Upper lobe of right lung (tissue), 1 donor: ENCODE measurements at places on chromosomes 12 and 14.

- no peak for DNase-seq
Observed at GRCh38 chr12:80059875-80060274, 39.5 kb upstream of the OTOGL start.

DNA sequence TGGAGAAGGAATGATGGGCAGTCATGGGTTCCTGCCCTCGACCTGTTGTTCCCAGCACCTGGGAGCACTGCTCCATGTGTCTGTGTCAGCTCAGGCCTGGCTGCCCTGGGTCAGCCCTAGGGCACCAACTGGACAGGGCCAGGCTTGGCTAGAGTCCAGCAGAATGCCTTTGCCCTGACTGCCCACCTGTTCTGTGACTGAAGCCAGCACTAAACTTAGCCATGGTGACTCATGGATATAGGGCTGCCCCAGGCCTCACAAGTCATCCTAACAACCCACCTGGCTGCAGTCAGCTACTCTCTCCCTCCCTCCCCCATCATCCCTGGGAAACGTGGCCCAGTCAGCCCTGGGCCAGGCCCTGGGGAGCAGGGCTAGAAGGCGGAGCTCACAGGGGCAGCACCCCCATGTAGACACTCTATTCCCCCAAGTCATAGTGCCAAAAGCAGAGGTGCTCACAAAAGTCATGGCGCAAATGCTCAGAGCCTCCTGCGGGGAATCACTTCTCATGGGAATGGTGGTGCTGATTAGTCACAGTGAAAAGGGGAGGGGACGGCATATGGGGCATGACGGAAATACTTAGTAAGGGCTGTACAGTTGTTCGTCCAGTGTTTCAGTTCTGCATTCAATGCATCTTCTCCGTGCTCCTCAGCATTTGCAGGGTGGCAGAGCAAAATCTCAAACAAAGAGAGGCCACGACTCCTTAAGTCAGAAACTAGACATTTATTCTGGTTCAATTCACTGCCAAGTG, 52.0 kb upstream of the NTF3 start:
- no peak for DNase-seq

DNA sequence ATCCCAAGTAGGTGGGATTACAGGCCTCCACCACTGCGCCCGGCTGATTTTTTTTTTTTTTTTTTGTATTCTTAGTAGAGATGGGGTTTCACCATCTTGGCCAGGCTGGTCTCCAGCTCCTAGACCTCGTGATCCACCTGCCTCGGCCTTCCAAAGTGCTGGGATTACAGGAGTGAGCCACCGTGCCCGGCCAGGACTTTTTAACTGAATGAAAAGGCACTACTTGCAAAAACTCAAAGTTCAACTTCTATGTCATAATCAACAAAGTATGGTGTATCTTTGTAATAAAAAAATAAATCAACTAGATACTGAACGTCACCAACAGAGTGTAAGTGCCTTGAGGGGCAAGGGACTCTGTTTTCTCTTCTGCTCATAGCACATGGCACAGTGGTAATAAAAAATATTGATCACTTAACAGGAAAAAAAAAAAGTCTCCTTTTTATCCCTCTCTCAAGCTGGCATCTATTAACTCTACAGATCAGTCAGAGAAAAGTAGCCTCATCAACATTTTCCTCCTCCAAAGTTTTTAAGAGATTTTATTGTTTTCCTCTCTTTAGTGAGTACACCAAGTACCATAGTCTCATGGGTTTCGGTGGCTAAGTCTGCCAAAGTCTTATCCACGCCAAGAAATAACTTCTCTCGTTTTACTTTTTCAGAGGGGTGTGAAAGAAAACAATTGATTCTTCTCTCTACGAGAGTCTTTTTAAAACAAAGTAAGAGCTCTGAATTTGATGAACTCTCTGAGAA, 10.6 kb upstream of the FOXN3 start:
- DNase-seq, result peak; percentile 2

DNA sequence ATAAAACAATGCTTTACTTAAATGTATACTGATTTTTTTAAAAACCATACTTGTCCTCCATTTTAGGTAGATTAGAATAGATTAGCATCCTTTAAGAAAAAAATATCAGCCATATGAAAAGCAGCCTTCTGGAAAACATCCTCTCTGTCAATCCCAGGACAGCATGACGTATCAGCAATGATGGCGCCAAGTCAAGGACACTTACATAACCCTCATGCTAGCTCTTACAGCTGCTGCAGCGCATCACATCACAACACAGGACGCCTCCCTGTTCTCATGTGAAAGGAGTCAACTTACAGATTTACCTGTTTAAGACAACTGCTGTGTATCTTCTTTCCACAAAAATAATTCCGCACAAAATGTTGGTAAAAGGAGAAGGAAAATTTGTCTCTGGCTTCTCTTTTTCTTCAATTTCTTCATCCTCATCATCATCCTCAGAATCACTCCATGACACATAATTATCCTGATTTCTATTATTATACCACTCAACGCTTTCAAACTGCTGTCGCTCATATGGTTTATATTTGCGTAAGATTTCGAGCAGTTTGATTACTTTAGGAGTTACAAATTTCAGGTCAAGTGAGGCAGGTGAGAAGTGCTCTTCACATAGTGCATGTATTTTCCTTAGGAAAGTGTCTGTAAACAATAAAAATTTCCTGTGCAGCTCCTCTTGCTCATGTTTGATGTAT, 33.3 kb downstream of the DICER1 start:
- no peak for DNase-seq

GRCh38 chr12:47361389-47362021, 281.7 kb upstream of the AMIGO2 start:
- no peak for DNase-seq

GRCh38 chr12:91507754-91508153, 325.1 kb upstream of the DCN start:
- no peak for DNase-seq

DNA sequence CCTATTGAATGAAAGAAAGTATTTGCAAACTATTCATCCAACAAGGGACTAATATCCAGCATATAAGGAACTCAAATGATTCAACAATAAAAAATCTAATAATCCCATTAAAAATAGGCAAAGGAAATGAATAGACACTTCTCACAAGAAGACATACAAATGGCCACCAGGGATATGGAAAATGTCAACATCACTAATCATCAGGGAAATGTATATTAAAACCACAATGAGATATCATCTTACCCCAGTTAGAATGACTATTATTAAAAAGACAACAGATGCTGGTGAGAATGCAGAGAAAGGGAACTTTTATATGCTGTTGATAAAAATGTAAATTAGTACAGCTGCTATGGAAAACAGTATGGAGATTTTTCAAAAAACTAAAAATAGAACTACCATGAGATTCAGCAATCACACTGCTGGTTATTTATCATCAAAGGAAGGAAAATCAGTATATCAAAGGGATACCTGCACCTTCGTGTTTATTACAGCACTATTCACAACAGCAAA, 89.3 kb downstream of the GARIN6 start:
- no peak for DNase-seq

DNA sequence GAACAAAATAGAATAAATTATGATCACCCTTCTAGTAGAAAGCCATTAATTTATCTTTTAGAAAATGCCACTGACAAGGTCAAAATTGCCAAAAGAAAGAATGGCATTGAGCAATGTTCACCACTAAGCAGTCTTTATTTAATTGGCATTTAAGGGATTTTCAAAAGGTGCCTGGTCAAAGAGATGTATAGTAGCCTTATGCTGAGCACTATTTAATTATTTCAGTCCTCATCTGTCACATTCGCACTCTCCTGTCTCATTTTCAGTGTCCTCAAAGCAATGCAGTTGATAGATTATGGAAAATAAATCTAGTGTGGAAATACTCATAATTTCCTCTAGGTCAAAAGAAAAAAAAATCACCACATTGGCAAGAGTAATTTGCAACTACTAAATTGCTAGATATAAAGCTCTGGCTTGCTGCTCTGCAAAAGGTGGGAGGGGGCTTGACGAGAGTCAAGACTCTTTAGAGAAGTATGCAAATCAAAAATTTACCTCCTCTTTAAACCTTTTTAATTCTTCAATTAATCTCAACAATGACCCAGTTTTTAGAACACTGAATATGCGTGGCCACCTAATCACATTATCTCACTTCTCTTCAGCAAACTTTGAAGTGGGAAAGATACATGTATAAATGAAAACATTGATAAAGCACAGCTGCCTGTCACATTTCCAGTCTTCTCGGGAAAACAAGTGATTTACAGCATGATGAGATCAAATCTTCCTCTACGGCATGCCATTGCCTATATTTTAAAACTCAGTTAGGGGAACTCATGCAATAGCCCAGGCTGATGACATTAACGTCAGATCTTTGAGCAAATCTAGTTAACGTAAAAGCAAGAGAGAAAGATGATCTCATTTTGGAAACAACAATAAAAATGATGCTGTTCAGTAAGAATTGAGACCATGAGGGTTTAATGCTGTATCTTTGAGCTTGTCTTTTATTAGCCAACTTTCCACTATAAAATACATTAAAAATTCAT, 373.1 kb upstream of the DCN start:
- DNase-seq, result no peak

DNA sequence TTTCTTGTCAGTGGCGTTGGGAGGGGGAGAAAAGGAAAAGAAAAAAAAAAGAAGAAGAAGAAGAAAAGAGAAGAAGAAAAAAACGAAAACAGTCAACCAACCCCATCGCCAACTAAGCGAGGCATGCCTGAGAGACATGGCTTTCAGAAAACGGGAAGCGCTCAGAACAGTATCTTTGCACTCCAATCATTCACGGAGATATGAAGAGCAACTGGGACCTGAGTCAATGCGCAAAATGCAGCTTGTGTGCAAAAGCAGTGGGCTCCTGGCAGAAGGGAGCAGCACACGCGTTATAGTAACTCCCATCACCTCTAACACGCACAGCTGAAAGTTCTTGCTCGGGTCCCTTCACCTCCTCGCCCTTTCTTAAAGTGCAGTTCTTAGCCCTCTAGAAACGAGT, 1.9 kb downstream of the ASCL1 start:
- no peak for DNase-seq

DNA sequence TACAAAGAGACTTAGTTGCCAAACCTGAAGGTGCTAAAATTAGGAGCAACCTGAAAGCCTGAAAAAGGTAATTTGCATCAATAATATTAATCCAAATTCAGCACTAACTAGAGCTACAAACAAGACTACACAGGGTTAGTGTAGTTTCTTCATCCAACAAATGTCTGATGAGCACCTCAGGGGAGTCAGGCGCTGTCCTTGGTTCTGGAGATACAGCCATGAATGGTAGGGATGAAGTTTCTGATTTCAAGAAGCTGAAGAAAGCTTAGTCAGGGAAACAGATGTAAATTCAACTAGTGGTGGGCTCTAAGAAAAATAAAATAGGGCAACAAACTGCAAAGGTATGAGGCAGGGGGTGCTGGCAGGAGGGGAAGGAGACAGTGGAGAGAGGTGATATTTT, 266.3 kb downstream of the GLT1D1 start:
- no peak for DNase-seq

GRCh38 chr12:131112021-131112420, 158.3 kb downstream of the ADGRD1 start:
- peak; percentile 2 for DNase-seq
